T-helper 17 cell (primary cell): ENCODE measurements at places on chromosomes 6 and 20. TPM values are rescaled to one million over a fixed set of nuclear protein-coding genes. Genes with fewer than 3 reads are reported as not detected.

CNKSR3 gene
- total RNA-seq, result not detected

PIM1 gene
- total RNA-seq, result 210 TPM

RFX6 gene
- total RNA-seq, result not detected

COX4I2 gene
- not detected for total RNA-seq

NKX2-2 gene
- total RNA-seq, result not detected

SRSF12 gene
- not detected for total RNA-seq

UBE2C gene
- not detected for total RNA-seq

VSX1 gene
- total RNA-seq, result not detected

SSTR4 gene
- not detected for total RNA-seq

MAP7 gene
- 0.27 TPM for total RNA-seq

HEY2 gene
- total RNA-seq, result not detected

CTCFL gene
- total RNA-seq, result not detected

C6orf15 gene
- total RNA-seq, result not detected

ID4 gene
- not detected for total RNA-seq

SLC17A1 gene
- total RNA-seq, result 0.52 TPM

MUCL3 gene
- total RNA-seq, result not detected

HSPA1B gene
- total RNA-seq, result 20.5 TPM

DST gene
- total RNA-seq, result 29.6 TPM

GMPR gene
- total RNA-seq, result 33.6 TPM

ADTRP gene
- total RNA-seq, result 24.6 TPM

SLC35D3 gene
- 1.6 TPM for total RNA-seq

FAM83B gene
- not detected for total RNA-seq

DCBLD1 gene
- 1.4 TPM for total RNA-seq

POPDC3 gene
- not detected for total RNA-seq

DOK5 gene
- not detected for total RNA-seq

COL20A1 gene
- 0.10 TPM for total RNA-seq

AGER gene
- 22.2 TPM for total RNA-seq

CCN6 gene
- not detected for total RNA-seq

PAK5 gene
- total RNA-seq, result not detected

EEF1E1 gene
- 15.5 TPM for total RNA-seq

B4GALT5 gene
- 19.0 TPM for total RNA-seq

NHSL1 gene
- total RNA-seq, result 0.86 TPM

GABRR1 gene
- total RNA-seq, result not detected

KCNQ5 gene
- total RNA-seq, result 1.5 TPM

CTAGE9 gene
- total RNA-seq, result not detected

CLDN20 gene
- not detected for total RNA-seq

C6orf118 gene
- total RNA-seq, result not detected

PSORS1C1 gene
- total RNA-seq, result not detected

BPIFB4 gene
- total RNA-seq, result not detected

PRICKLE4 gene
- total RNA-seq, result not detected

PLA2G7 gene
- total RNA-seq, result not detected

LRRC1 gene
- 4.0 TPM for total RNA-seq
